ENCODE measurements at places on chromosomes 16 and 17.

DNA sequence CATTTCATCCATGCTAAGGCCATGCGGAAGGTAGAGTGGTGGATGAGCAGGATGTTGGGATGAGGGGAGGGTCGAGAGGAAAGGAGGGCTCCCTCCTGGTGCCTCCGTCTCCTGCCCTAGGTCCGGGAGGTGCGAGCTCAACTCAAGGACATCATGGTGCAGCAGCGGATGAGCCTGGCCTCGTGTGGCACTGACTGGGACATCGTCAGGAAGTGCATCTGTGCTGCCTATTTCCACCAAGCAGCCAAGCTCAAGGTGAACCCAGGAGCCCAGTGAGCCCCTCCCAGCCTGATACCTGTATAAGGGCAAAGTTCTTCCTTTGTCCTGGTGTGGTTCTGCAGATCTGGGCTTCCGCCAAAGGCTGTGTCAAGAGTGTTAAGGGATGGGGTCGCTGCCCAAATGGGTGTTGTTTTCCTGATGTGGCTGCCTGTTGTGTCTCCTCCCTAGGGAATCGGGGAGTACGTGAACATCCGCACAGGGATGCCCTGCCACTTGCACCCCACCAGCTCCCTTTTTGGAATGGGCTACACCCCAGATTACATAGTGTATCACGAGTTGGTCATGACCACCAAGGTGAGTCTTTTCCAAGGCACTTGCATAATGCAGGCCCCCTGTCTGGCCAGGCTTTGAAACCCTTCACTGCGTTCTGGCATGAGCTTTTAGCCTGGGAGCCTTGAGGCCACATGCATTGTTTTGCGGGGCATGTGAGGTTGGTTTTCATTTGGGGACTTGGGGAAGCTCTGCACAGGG is 14.9 kb downstream of the DHX38 start:
- DNase-seq = no peak

DNA sequence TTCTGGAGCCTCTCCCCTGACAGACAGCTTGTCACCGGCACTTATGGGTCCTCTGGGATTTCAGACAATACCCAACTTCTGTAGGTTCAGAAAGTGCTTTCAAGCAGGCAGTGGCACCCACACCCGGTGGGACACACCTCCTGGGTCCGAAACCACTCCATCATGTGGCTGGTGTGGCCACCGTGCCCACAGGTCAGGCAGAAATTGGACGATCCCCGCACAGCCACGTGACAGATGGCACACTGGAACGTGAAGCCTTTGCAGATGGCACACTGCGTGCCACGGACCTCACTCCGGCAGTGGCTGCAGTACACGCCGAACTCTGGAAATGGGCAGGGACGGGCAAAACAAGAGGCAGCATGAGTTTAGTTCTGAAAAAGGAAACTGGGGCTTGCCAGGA is 99.5 kb upstream of the FA2H start:
- no peak for DNase-seq

GRCh38 chr17:2962729-2963128 is 100.7 kb downstream of the OR1D5 start:
- DNase-seq = no peak

GRCh38 chr16:30557957-30558788 is at the start of gene ZNF764:
Gene ZNF764, minus strand, starts transcription at chr16:30558374. Its CDS starts 192 bp downstream, at chr16:30558182.
- peak; percentile 99 for DNase-seq

- no peak for DNase-seq
Measured at GRCh38 chr16:20614186-20615141, 38.3 kb upstream of the ACSM2B start.

- no peak for DNase-seq
Measured at GRCh38 chr16:78116946-78117345, 17.5 kb downstream of the WWOX start.

- DNase-seq = no peak
Measured at GRCh38 chr16:5451641-5452040, 354.0 kb upstream of the EEF2KMT start.

DNA sequence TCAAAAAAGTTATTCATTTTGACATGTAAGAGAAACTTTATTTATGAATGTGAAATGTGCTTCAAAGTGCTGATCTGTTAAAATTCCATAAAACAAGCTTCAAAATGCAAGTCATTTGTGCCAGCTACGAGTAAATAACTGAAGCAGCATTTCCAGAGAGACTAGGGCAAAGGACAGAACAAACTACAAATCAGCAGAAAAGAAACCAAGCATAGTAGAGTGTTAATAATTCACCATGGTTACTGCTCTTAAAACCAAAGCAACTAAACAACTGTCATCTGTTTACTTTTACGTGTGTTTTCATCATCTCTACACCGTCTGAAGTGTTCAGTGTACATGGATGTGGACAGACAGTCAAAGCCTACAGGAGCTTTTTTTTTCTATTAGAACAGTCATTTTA is 1.6 kb upstream of the ASPA start:
- DNase-seq = no peak

GRCh38 chr17:79993390-79994227 is 42.1 kb downstream of the TBC1D16 start:
- DNase-seq = peak; percentile 49

- no peak for DNase-seq
Measured at GRCh38 chr17:66971730-66972441, 7.4 kb downstream of the CACNG4 start.

DNA sequence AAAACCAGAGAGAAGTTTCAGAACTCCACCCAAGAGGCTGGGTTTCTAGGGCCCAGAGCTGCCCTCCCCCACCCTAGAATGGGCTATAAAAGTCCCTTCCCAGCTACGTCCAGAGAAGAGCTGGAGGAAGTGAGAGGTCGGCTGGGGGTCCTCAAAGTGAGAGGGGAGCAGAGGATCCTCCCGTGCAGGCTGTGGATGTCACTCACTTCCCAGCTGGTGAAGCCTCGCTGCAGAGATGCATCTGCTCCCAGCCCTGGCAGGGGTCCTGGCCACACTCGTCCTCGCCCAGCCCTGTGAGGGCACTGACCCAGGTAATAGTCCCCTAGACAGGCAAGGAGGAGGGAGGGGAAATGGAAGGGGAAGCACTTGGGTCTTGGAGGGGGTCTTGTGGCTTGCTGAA is at the start of gene EPX:
Gene EPX (plus strand): TSS at position 115 of the 400 bp plus-strand sequence. CDS start 121 bp downstream, at position 236.
- DNase-seq = no peak

DNA sequence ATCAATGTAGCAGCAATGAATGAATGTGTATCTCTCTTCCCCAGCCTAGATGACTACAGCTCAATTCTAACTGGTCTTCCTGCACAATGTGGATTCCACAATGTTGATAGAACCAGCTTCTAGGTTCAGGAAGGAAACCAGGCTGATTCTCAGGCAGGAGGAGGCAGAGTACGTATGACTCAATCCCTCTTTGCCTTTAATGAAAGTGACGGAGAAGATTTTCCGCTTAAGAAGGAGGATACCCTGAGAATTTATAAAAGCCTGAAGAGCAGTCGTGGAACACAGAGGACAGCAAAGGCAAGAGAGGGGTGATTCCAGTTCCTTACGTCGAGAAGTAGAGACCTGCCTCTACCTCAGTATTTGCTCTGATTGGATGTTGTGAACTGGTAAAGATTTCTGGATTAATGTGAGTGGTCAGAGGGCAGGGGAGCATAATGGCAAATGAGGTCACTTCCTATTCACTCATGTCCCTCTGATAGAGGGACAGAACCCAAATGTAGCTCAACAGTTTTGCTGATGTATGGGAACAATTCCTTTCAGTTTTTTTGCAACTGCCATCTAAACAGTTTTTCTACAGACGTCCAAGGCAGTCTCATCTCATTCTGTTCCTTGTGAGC is 15.0 kb upstream of the SLC16A11 start:
- DNase-seq = no peak

Measured in stimulated activated CD4-positive, alpha-beta T cell treated with anti-CD3 and anti-CD28 coated beads, Interleukin-4, amount 100 ng/mL, for 4 hours (primary cell).